Panc1 (cell line): ENCODE measurements at places on chromosomes 13 and 19.

GRCh38 chr13:100051070-100051469, 37.8 kb upstream of the PCCA start:
- DNase-seq = no peak

GRCh38 chr19:41699231-41699967, 9.0 kb upstream of the CEACAM5 start:
- DNase-seq = no peak

DNA sequence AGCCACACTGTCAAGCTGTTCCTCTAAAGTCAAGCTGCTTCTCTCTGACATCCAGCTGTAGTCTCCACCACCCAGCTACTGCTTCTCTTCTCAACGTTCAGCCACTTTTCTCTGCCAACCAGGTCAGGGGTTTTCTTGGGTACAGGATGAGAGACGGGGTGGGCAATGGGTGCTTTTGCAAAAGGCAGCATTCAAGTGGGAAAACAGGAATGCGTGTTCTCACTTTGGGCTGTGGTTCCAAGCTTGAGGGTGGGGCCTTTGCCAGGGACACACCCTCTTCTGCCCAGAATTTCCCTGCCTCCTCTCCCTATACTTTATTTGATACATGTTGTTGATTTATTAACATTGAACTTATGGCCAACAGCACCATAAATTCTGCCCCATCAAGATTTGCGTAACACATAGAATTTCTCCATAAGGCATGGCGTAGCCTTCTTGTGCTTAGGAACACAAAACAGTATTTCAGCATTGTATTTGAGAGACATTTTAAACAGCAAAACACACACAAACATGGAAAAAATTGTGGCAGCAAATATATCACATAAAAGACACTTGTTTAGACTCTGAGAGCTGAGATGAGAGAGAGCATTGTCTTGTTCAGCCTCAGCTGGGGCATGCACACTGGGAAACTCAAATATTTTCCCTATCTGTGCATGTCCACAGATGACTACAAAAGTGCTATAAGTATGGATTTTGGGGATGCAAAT, 392.8 kb downstream of the SLITRK6 start:
- no peak for DNase-seq

DNA sequence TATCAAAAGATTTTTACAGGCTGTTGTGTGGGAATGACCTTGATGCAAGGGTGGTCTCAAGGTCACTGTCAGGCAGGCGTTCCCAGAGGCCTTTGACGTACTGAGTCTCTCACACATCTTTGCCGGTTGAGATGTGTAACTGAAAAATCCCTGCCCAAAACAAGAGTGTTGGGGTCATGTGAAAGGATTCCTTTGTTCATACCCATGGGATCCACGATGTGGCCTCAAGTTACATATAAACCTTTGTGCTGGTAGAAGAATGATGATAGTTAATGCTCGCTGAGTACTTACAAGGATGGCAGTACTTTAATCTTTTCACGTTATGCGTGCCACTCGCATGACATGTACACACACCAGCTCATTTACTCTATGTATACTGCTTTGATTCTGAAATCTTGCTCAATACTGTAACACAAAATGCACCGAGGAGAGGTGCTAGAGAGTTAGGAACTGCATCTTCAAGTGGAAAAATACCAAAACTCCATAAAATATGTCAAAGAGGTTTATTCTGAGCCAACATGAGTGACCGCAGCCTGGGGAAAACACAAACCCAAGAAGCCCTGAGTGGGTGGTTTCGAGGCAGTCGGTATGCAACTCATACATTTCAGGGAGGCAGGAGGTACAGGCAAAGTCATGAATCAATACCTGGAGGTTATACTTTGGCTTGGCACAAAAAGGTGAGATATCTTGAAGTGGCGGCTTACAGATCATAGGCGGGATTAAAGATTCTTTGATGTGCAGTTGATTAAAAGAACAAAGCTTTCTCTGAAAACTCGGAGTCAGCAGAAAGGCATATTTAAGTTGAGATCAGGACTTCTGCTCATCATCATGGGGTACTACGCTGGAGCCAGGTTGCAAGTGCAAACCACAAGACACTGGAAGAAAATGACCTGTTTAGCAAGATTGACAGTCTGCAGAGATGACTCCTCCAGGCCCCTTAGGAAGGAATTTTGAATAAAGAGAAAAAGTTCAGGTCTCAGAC, 87.4 kb upstream of the ARHGEF7 start:
- DNase-seq = no peak

DNA sequence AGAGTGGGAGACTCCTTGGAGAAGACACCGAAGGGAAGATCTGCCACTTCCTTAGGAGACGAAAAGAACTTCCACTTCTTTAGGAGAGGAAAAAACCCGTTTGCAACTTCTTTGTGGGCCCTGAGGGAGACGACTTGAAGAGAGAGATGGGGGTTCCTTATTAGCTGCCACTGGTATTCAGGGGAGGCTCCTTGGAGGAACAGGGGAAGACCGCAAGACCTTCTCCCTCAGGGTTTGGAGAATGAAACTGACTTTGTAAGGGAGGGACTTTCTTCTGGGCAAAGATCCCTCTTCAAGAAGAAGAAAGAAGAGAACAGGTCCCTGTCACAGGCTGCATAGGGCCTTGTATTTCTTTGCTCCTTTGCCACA, 416 bp downstream of the BCKDHA start:
- DNase-seq = no peak

DNA sequence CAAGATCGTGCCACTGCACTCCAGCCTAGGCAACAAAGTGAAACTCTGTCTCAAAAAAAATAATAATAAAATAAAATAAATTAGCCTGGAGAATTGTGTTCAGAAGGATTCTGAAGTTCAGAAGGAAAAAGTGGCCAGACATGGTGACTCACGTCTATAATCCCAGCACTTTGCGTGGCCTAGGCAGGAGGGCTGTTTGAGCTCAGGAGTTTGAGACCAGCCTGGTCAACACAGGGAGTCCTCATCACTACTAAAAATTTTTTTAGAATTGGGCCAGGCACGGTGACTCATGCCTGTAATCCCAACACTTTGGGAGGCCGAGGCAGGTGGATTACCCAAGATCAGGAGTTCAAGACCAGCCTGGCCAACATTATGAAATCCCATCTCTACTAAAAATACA, 6.0 kb downstream of the RDH8 start:
- DNase-seq = no peak

DNA sequence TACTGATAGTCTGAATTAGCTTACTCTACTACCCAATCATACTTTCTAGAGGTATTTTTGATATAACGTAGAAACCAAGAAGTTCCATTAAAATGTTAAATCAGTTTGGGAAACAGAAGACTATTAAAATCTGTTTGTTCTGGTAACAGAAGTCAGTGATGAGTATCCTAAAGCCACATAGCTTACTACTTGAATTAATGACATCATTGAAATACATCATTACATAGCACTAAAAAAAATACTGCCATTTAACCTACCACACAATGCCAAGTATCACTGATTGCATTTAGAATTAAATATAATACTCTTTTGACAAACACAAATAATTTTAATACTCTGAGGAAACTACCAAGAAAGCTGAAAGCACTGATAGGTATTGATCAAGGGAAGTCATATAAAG, 5.4 kb downstream of the MRPS31 start:
- DNase-seq = no peak

- DNase-seq = no peak
Measured at GRCh38 chr13:50798923-50799322, 44.6 kb downstream of the DLEU7 start.
